ENCODE measurements at places on chromosomes 1 and 21.

DNA sequence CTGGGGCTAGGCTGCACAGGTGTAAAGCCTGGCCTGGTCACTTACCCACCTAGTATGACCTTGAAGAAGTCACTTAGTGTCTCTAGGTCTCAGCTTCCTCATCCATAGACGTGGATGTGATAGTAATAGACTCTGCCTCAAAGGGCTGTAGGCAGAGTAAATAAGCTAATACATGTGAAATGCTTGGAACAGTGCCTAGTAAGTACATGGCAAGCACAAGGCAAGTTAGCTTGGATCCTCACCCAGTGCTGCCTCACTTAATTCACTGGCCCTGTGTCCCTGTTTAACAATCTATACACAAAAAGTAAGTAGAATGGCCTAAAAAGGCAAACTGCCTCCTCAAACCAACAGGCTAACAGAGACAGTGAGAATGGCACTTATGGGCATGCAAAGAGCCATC lies 167.8 kb downstream of the PIGK start:
- no peaks in the 10 kb centered on the region for H3K36me3 ChIP-seq
- no peaks in the 10 kb centered on the region for H3K4me1 ChIP-seq
- no peaks in the 10 kb centered on the region for H3K27me3 ChIP-seq
- no peak for DNase-seq
- no peak overlapping the region for H3K4me3 ChIP-seq

GRCh38 chr1:44759077-44759476 lies 16.3 kb upstream of the RPS8 start:
- H3K4me3 ChIP-seq, result no peak overlapping the region
- DNase-seq, result no peak
- no peaks in the 10 kb centered on the region for H3K27me3 ChIP-seq
- H3K27ac ChIP-seq, result no peak overlapping the region
- peaks cover 82% of the 10 kb centered on the region for H3K36me3 ChIP-seq
- no peaks in the 10 kb centered on the region for H3K4me1 ChIP-seq

GRCh38 chr1:189851806-189852367 lies 625.8 kb downstream of the BRINP3 start:
- H3K4me3 ChIP-seq, result no peak overlapping the region
- no peaks in the 10 kb centered on the region for H3K4me1 ChIP-seq
- H3K27ac ChIP-seq, result no peak overlapping the region

DNA sequence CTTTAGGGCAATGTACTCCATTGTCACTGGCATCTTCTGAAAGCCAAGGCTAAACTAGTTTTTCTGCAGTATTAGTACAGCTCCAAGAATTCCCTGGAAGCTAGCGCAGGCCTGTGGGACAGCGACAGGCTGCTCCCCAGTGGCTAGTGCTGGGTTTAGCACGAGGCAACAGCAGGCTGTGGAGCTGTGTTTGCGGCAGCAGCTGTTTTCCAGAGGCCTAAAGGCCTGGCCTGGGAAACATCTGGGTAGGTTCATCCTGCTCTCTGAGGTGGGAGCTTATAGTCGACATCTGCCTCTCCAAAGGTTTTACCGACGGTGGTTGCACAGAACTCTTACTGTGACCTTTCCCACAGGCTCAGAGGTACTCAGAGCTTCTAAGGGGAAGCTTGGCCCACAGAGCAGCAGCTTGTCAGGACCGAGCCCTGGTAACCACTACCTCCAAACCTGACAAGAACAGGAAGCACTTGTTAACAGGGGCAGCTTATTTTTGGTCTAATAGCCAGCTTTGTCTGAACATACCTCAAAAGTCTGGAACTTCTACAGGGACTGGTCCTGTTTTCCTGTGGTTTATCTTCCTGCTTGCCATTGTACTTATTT lies 17.2 kb downstream of the CC2D1B start:
- no peak overlapping the region for H3K4me3 ChIP-seq
- H3K27me3 ChIP-seq, result no peaks in the 10 kb centered on the region
- H3K27ac ChIP-seq, result no peak overlapping the region
- DNase-seq, result no peak
- no peaks in the 10 kb centered on the region for H3K4me1 ChIP-seq

GRCh38 chr21:32240851-32241687 lies 37.8 kb downstream of the MIS18A start:
- H3K27me3 ChIP-seq, result no peaks in the 10 kb centered on the region
- H3K36me3 ChIP-seq, result no peaks in the 10 kb centered on the region
- peak overlapping the region; percentile 48 for H3K27ac ChIP-seq
- no peaks in the 10 kb centered on the region for H3K4me1 ChIP-seq

GRCh38 chr1:113040041-113040440 lies 33.0 kb upstream of the LRIG2 start:
- H3K4me1 ChIP-seq, result peaks cover 12% of the 10 kb centered on the region
- H3K36me3 ChIP-seq, result no peaks in the 10 kb centered on the region
- no peak overlapping the region for H3K4me3 ChIP-seq
- no peak overlapping the region for H3K27ac ChIP-seq

- H3K27ac ChIP-seq, result peak overlapping the region; percentile 15
- H3K4me1 ChIP-seq, result no peaks in the 10 kb centered on the region
- no peak for DNase-seq
Observed at GRCh38 chr1:115313182-115313581, 24.9 kb downstream of the NGF start.

- no peak overlapping the region for H3K4me3 ChIP-seq
- no peaks in the 10 kb centered on the region for H3K4me1 ChIP-seq
- no peak for DNase-seq
Observed at GRCh38 chr1:242629396-242629795, 104.9 kb upstream of the PLD5 start.

- peak overlapping the region; percentile 68 for H3K27ac ChIP-seq
- H3K4me1 ChIP-seq, result peaks cover 27% of the 10 kb centered on the region
- H3K4me3 ChIP-seq, result no peak overlapping the region
- no peaks in the 10 kb centered on the region for H3K27me3 ChIP-seq
Observed at GRCh38 chr1:208047476-208047934, 136.6 kb upstream of the CD34 start.

DNA sequence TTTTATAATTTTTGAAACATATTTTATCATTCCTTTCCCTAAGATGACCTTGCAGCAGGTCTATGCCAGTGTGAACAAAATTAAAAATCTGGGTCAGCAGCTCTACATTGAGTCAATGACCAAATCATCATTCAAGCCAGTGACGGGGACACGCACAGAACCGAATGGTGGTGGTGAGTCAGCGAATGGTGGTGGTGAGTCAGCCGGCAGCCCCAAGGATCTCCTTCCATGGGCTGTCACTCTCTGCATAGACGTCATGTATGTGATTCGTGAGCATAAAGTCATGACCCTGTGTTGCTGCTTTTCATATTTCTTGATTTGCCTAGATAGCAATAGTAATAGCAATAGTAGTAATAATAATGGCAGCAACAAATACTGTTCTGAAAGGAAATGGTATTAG lies 26.3 kb downstream of the PER3 start:
- no peak overlapping the region for H3K27ac ChIP-seq
- no peak overlapping the region for H3K4me3 ChIP-seq
- H3K27me3 ChIP-seq, result no peaks in the 10 kb centered on the region
- H3K4me1 ChIP-seq, result no peaks in the 10 kb centered on the region
- DNase-seq, result no peak
- H3K36me3 ChIP-seq, result no peaks in the 10 kb centered on the region

Measured in heart left ventricle (tissue), 16 donors.